ENCODE measurements at places on chromosomes 16 and 17. TPM values are rescaled to one million over a fixed set of nuclear protein-coding genes. Genes with fewer than 3 reads are reported as not detected.

DNA sequence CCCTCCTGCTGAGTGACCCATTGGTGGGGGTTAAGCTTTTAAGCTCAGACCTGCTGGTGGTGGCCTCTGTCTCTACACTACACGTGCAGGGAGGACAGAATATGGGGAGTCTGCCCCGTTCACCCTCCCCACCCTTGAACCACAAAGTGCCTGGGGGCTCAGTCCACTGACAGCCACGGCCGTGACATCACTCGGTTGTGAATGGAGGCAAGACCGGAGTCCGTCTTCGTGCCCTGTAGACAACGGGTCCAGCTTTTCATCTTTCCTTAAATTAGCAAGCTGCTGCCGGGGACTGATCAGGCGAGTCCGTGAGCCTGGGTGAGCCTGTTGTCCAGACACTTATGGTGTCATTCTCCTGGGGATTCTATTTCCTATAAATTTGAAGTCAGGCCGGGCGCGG lies 67.4 kb downstream of the CRISPLD2 start:
- no peak for DNase-seq

DNA sequence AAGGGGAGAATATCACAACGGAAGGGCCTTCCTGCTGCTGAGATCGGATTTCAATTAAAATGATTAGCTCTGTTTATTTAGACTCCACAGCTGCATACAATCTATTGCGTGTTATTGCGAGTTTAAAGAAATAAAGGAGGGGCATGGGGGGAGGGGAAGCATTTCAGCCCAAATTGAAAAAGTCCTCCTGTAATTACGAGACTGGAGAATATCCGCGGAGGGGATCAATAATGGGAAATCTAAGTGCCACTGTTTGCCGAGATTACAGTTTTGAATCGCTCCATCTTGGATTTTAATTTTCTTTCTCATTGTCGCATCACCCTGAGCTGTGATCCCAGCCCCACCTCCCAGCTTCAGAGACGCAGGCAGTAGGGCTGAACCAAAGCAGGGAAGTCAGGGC lies 15.7 kb upstream of the RPL38 start:
- no peak for DNase-seq

DNA sequence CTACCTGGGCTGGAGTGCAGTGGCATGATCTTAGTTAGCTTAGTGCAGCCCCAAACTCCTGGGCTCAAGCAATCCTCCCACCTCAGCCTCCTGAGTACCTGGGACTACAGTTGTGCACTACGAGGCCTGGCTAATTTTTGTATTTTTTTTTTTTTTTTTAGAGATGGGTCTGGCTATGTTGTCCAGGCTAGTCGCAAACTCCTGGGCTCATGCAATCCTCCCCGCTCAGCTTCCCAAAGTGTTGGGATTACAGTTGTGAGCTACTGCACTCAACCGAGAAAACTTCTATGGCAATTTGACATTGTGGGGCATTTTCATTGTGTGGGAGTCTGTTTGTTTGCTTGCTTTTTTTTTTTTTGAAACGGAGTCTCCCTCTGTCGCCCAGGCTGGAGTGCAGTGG lies 30.0 kb downstream of the CRISPLD2 start:
- DNase-seq, result no peak

GRCh38 chr17:48025904-48026501 lies 11.6 kb downstream of the COPZ2 start:
- peak; percentile 77 for DNase-seq

DNA sequence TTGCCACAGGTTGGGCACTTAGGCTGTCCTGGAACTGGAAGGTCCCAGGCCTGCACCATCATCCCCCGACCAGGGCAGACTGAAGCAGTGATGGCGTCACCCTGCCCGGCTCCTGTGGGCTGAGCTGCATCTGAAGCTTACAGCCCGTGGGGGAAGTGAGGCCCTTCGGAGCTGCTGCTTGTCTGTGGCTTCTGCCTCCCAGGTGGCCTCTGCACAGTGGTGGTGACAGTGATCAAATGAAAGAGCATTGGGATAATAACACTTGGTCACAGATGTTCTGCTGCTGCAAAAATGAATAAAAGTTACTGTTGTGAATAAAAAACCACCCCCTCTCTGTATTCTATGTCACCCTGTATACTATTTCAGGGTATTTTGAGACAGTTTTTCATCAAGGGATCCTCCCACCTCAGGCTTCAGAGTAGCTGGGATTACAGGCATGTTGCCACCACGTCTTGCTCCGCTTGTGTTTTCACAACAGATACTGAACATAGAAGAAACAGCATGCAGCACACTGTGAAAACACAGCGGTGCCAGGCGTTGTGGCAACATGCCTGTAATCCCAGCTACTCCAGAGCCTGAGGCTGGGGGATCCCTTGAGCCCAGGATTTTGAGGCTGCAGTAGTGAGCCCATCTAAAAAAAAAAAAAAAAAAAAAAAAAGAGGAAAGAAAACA lies 165.0 kb downstream of the LGALS9B start:
- no peak for DNase-seq

DNA sequence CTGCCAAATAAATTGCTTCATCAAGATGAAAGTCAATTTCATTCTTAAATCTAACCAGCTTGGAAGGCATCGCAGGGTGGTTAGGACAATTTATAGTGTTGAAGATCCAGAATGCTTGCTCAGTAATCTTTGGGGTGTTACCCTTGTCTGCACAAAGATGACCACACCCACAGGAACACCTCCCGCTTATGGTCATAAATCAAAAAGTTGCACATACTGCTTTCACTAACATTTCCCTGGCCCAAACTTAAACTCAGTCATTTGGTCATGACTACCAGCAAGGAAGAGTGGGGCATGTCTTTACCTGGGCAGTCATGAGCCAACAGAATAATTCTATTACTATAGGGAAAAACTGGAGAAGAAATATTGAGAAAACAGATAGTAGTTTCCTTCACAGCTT lies 57.6 kb upstream of the KIF2B start:
- no peak for DNase-seq

DNA sequence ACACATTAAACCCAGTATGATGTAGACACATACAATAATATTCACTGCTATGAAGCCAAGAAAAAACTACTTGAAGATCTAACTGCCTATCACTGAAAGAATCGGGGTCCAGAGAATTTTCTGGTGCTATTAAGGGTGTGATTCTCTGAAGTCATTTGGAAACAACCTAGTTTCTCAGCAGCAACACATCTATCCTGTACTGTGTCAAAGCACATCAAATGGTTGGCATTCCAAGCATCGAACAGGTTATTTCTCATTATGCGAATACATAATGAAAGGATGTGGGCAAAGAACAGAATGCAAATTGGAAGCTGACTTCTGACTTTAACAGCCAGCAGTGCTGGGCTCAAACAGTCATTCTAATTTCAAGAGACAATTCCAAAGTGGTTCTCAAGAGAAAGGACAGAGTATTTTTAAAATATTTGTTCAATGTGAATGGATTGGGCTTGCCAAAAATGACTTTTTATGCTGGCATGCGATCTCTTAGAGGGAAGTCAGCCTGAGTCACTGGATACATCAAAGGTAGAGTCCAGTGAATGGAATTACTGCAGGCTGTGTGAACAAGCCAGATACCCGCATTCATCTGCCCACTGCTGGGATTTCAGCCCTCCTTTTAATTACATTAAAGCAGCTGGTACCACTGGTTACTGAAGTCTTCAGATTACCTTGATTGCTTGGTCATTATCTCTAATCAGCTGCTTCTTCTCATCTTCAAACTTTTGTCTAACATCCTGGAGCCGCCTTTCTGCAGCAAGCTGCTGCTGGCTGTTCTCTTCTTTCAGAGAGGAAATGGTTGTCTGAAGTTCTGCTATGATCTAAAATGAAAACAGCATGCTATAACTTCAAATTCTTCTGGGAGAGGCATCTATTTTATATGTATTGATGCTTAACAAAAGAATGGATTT lies 181.2 kb upstream of the AXIN2 start:
- DNase-seq, result no peak

GRCh38 chr17:33847900-33848299 lies 407.2 kb upstream of the CCL2 start:
- no peak for DNase-seq

Gene EMP2
- total RNA-seq, result 187 TPM

Gene ADGRG1
- 195 TPM for total RNA-seq

All from Caco-2 (cell line).